NCI-H187 (cell line): ENCODE measurements at places on chromosomes 5 and 9.

- no peak for DNase-seq
These were observed 43.5 kb downstream of the RMI1 start for GRCh38 chr9:84024041-84024575.

- DNase-seq = no peak
These were observed 7.8 kb upstream of the SLC6A19 start for GRCh38 chr5:1193591-1193985.

DNA sequence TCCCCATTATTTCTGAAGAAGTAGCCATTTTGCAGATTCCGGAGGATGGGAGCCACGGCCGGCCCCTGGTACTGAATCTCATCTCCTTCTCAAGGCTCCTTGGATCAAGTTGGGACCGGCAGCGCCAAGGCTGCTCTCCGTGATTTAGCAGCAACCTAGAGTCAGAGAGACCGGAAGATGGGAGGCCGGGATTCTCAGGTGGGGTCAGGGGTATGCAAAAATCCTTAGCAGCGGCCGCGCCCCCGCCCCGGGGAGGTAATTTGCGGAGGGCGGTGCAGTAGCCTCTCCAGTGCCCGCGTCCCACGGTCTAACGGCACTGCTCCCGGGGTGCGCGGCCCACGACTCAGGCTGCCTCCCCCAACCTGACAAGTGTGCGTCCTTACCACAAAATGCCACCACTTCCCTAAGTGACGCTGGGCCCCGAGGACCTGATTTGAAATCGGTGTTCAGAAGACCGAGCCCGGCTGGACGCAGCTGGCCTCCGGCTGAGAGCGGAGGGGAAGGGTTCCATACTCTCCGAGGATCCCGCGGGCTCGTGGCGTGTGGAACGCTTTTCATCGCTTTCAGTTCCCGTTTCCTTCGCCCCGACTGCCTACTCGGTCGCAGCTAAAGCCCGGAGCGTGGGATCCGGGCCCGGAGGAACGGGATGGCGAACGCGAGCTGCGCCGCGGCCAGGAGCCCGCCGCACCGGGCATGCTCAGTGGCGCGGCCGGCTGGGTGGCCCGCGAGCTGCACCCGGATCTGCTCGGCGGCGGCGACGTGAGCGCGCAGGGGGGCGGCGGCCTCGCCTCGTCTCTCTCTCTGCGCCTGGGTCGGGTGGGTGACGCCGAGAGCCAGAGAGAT, at the start of gene SCAMP1:
Gene SCAMP1 (plus strand): TSS at position 787 of the 843 bp plus-strand sequence. CDS start 55 bp downstream, at position 842.
- DNase-seq = peak; percentile 82

DNA sequence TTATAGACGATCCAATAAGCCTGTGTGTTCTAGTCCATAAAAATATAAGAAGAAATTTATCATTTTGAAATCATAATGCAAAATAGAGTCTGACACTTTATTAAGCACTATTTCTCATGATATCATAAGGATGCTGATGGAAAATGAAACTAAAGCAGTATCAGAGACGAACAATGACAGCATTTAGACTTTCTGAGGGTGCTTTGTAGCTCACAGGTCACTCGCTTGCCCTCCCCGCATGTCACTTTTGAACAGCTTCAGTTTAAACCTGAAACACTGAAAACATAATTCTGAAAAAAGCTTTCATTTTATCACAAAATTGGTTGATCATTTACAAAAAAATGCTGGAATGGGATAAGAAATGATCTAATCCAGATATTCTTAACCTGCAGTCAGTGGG, 247.1 kb downstream of the EBF1 start:
- no peak for DNase-seq

- peak; percentile 10 for DNase-seq
These were observed 91.8 kb upstream of the FER start for GRCh38 chr5:108655750-108656450.
